ENCODE measurements at places on chromosomes 16 and 17. TPM values are rescaled to one million over a fixed set of nuclear protein-coding genes. Genes with fewer than 3 reads are reported as not detected.
A peak's percentile ranks its signal among the peaks of the same experiment; 100 is the strongest.

KIF18B gene
- 5.2 TPM for total RNA-seq

DNA sequence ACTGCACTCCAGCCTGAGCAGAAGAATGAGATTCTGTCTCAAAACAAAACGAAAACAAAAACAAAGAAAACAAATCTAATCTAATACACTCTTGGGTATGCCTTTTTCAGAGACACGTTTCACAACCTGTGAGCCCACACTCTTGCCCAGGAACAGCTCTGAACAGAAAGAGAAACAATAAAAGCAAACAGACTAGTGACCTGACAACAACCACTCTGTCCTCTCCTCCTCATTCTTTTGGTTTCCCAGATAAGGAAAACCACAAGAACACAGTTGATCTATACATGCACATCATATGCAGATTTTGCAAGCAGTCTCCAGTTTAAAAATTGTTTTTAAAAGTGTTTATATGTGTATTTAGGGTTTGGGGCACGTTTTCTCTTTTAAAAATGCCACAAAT lies 1.3 kb downstream of the MKS1 start:
- DNase-seq, result no peak

GRCh38 chr17:14474591-14474990 lies 173.7 kb downstream of the HS3ST3B1 start:
- no peak for DNase-seq

GRCh38 chr16:49483251-49483650 lies 109.6 kb downstream of the C16orf78 start:
- no peak for DNase-seq

DNA sequence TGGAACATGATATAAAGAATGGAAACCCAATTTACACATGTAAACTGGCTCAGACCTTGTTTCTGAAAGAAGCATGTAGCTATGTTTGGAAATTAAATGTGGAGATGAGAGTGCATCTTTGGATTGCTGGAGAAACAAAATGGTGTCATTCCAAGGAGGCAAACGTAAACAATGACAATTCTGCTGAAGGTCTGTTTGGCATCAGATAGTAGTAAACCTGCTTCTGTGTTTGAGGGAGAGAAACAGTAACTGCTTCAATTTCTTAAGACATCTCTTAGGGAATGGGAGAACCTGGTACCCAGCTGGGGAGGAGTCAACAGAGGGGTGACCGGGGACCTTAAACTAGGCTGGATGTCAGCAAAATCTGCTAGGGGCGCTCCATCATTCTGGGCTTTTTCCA lies 23.5 kb downstream of the GPRC5B start:
- DNase-seq, result no peak

- DNase-seq, result peak; percentile 97
Measured at GRCh38 chr17:35373534-35373983, at the start of gene SLFN11. SLFN11 (minus strand) TSS chr17:35373621; CDS start chr17:35363807, 9,814 bp downstream.

GRCh38 chr17:5200360-5200759 lies 8.7 kb upstream of the ZNF594 start:
- no peak for DNase-seq

DNA sequence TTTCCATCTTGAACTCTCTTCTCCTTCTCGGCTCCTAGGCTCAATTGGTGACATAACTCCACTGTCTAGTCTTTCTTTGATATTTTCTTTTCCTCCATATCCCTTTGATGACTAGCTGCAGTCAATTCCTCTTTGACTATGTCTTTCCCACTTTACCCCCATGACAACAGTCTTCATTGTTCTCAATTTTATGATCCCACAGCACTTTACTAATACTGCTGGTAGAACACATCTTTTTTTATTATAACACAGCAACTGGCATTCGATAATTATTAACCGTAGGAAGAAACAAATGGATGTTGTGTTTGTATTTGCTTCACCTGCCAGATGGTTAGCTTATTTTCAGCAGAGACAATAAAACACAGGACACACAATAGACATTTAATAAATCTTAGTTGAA lies 1.3 kb downstream of the KRTAP3-3 start:
- DNase-seq, result no peak

Measured in fibroblast of villous mesenchyme (primary cell).